ENCODE measurements at places on chromosomes 7 and 10.

DNA sequence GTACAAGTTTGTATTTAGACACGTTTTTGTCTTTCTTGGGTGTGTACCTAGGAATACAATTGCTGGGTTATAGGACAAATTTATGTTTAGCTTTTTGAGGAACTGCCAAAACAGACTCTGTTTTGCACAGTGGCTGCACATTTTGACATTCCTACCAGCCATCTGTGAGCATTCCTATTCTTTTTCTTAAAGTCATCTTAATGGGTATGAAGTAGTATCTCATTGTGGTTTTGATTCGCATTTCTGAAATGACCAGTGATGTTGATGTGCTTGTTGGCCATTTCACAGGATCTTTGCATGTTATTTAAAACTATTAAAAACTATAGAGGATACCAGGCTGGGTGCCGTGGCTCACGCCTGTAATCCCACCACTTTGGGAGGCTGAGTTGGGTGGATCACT, 32.6 kb upstream of the IL15RA start:
- DNase-seq = no peak

DNA sequence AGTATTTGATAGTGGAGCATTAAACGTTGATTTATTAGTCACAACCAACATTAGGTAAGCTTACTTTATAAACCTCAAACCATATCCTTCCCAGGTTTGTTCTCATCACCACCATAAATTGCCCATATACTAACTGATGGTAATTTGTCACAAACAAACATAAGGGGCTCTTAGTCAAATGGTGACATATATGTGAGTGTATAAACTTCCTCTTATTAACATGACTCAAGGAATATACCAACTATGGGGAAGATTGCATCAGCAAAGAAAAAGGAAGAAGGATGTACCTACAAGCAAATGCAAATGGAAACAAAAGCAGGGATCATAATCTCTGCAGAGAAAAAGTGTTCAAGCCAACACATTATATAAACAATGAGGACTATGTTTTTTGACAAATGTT, 418.2 kb upstream of the AKR1E2 start:
- DNase-seq = no peak

- no peak for DNase-seq
These were observed 181.2 kb upstream of the ITGB1 start for GRCh38 chr10:33139181-33139646.

DNA sequence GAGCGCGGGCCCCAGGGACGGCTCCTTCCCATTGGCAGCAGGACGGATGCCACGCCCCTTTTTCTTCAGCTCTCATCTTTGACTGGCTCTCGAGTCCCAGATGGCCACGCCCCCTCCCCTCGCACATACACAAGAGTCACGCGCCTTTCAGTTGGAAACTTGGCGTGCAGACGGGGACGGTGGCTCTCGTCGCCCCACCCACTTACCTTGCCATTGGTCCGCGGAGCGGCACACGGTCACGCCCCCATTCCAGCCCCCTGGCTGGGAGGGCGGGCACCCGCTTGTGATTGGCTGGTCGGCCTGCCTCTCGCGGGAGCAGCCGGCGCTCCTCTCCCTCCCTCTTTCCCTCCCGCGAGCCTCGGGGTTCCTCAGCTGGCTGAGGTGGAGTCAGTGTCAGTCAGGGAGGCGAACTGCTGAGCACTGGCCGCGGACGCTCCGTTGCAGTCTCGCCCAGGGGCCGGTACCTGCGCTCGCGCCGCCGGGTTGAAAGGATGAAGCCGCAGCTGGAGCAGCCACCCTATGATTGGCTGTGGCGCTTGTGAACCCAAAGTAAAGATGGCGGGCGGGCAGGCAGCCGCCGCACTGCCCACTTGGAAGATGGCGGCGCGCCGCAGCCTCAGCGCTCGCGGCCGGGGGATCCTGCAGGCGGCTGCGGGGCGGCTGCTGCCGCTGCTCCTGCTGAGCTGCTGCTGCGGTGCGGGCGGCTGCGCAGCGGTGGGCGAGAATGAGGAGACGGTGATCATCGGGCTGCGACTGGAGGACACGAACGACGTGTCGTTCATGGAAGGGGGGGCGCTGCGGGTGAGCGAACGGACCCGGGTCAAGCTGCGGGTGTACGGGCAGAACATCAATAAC, at the start of gene CNNM2:
CNNM2 (plus strand) TSS at position 333 of the 855 bp plus-strand sequence; CDS start at position 520, 187 bp downstream.
- DNase-seq = peak; percentile 98

- DNase-seq = no peak
These were observed 87.3 kb downstream of the ODAD2 start for GRCh38 chr10:27911539-27911938.

GRCh38 chr10:126921974-126922525, 16.8 kb downstream of the DOCK1 start:
- no peak for DNase-seq

GRCh38 chr10:7100032-7100702, 310.7 kb downstream of the SFMBT2 start:
- DNase-seq = no peak

- DNase-seq = no peak
These were observed 12.1 kb downstream of the TAS2R40 start for GRCh38 chr7:143233816-143234532.

GRCh38 chr10:23886355-23886754, 322.6 kb upstream of the KIAA1217 start:
- DNase-seq = no peak

DNA sequence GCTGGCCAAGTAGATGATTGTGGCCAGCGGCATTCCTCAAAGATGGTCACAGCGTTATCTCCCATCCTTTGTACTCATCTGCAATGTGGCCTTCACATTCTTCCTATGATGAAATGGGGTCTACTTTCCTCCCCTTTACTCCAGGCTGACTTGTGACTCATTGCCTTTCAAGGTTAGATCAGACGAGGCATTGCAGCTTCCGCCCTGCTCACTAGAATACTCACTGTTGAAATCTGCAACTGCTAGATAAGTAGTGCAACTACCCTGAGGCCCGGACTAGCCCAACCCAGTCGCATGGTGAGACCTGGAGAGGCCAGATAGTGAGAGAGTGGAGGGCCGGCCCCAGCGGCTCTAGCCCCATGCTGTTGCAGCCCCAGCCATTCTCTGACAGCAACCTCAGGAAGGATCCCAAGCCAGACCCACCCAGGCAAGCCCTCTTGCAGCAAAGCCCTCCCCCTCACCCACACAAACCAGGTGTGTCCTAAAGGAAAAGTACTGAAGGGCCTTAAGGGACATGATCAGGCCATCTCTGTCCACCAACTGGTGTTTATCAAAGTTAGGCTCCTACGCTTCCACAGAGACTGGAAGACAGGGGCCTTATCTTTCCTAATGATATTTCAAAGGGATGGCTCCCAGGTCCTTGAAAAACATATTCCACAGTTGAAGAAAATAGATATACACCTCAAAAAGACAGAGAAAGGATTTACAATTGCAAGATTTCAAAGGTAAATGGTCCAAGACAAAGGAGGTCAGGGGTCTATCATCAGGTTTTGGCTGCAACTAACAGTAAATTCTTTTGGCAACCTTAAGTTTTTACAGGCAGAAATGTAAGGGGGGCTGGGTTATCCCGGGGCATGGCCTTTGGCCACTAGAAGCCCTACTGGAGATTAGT, 107.2 kb upstream of the TRIM24 start:
- no peak for DNase-seq

- no peak for DNase-seq
These were observed 347.9 kb downstream of the GRID1 start for GRCh38 chr10:86018735-86019058.

GRCh38 chr10:45581216-45581549, 91.4 kb downstream of the ZFAND4 start:
- no peak for DNase-seq

- DNase-seq = no peak
These were observed 1.1 kb downstream of the VGF start for GRCh38 chr7:101164071-101164840.

DNA sequence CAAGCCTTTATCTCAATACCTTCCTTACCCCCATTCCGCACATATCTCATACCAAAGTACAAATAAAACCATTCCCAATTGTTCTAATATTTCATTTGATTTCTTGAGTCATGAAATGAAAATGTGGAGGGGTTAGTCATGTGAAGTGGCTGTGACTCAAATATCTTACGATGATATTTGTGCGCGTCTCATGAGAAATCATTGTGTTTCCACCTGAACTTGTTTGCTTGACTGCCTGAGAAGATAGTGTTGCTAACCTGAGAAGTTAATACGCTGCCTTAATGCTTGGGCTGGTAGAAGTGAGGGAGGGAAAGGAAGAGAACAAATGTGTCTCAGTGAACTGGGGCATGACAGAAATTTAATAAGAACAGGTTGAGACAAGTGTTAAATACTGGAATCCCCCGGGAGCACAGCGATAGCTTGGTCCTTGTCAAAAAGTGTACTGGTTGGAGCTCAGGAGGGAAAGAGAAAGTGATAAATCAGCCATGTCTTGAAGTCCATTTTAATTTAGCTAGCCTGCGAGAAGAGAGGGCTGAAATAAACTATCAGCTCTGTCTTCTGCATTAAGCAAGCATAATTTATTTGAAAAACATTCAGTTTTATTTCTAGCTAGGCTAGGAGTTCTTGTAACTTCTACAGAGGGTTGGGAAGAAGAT, 7.2 kb upstream of the EPHA1 start:
- no peak for DNase-seq

DNA sequence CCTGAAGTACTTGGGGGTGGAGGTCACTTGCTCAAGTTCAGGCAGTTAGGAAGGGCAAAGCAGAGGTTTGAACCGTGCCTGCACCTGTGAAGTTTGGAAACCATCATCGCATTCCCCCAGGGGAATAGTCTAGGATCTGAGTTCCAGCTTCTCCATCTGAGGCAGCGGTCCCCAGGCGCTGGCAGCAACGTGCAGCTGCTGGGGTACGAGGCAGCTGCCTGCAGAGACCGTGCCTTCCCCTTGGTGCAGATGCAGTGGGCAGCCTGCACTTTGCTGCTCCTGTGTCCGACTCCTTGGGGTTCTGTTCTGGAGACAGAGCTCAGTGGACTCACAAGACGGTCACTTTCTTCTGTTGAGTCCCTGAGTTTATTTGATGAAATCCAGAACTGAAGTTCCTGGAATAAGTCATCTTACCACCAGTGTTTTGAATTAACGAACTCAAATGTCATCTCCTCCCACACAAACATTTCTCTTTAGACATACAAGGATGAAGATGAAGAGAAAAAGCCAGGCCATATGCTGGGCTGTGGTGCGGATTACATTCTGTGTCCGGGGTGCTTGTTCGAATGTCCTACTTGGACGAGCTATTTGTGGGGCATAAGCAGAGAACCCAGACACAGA, 19.9 kb upstream of the GIMAP8 start:
- no peak for DNase-seq

- DNase-seq = no peak
These were observed 184.3 kb downstream of the ADRA2A start for GRCh38 chr10:111261081-111261615.

DNA sequence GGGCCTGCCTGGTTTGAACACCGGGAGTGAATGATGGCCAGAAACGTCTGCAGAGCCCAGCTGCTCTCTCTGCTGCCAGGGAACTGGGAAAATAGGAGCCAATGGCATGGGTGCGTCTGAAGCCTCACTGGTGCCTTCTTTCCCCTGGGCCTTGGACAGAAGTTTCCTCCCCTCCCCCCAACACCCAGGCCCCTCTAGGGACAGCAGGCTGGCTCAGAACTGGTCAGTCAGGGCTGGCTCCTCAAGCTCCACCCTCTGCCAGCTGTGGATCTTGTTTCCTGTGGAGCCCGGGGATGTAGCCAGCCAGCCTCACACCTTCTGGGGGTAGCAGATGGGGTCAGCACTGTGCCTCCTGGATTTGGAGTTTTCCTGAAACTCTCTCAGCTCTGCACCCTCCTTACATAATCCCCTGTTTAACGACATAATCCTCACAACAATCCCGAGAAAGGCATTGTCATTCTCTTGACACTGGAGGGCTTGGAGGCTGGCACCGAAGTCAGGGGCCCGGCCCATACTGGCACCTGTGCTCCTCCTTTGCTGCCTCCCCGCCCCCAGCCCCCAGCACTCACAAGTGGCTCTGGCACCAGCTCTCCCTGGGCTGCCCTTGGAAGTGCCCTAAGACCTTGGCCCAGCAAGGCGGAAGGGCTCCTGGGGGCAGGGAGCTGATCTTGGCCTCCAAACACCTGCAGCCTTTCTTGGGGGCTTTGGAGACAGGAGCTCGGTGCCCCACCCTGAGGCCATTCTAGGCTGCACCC, 5.7 kb downstream of the LDB3 start:
- DNase-seq = no peak

DNA sequence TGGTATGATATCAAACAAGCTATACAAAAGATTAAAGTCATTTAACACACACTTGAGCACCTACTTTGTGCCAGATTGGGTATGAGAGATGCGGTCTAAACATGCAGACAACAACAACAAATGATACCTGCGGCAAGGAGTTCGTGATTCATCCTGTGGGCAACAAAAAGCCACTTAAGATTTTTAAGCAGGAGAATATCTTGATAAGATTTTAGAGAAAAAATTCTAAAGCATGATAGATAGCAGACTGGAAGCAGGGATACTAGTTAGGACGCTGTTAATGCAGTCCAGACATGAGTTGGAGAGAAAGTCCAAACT, 1.6 kb upstream of the KBTBD2 start:
- DNase-seq = no peak

GRCh38 chr7:79781716-79782115, 328.2 kb upstream of the MAGI2 start:
- no peak for DNase-seq

DNA sequence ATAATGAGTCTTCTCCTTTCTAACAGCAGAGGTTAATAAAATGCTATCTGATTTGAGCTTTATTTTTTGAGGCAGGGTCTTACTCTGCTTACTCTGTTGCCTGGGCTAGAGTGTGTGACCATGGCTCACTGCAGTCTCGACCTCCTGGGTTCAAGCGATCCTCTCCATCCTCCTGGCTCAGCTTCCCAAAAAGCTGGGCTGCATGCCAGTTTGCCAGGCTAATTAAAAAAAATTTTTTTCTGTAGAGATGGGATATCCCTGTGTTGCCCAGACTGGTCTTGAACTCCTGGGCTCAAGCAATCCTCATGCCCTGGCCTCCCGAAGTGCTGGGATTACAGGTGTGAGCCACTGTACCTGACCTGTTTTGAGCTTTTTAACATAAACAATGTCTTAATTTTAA, 56.7 kb downstream of the SCD start:
- DNase-seq = peak; percentile 2

DNA sequence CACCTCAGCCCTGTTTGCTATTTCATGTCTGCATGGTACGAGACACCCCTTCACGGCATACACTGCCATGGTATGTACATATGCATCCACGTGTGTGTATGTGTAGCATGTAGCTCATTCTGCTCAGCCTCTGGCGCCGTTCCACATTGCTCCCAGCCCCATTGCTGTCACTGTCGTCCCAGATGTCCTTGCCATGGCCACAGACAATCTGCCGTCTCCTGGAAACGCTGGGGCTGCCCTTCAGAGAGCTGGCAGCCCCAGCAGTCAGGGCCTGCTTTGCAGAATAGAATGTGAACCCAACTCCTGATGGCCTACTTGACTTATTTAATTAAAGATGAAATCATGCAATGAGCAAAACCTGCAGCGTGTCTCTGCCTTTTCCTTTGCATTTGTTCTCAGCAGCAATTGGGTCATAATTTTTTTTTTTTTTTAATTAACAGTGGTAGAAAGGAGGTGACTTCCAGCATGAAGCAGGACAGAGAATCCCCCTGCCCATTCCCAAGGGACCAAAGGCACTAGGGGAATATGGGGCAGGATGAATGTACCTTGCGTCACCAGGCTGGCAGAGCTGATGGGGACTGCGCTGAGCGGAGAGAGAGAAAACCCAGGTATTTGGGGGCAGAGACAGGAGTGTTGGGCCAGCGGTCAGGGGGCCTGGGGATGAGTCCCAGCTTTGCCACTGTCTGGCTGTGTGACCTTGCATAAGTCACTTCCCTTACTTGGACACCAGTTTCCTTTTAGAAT, 49.2 kb downstream of the CHST3 start:
- no peak for DNase-seq

- no peak for DNase-seq
These were observed 40.6 kb downstream of the AKR1D1 start for GRCh38 chr7:138116892-138117291.

- no peak for DNase-seq
These were observed 290.3 kb downstream of the TNS3 start for GRCh38 chr7:47291461-47292081.
